ENCODE measurements at places on chromosomes 5 and 9.

DNA sequence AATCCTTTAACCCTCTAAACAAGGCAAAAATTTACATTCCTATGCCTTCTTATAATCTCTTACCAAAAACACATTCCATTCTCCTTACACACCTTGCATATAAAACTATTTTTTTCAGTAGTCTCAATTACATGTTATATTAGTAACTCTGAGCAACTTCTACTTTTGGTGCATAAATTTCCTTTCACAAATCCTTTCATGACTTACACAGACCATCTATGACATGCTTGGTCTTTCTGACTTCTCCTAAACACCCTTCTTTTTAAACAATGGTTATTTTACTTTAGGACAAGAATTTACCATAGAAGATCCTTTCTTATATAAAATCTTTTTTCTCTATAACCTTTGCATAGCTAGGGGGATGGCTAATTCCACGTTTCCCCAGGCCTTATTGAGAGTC is 208.0 kb upstream of the ARRDC3 start:
- DNase-seq = no peak

DNA sequence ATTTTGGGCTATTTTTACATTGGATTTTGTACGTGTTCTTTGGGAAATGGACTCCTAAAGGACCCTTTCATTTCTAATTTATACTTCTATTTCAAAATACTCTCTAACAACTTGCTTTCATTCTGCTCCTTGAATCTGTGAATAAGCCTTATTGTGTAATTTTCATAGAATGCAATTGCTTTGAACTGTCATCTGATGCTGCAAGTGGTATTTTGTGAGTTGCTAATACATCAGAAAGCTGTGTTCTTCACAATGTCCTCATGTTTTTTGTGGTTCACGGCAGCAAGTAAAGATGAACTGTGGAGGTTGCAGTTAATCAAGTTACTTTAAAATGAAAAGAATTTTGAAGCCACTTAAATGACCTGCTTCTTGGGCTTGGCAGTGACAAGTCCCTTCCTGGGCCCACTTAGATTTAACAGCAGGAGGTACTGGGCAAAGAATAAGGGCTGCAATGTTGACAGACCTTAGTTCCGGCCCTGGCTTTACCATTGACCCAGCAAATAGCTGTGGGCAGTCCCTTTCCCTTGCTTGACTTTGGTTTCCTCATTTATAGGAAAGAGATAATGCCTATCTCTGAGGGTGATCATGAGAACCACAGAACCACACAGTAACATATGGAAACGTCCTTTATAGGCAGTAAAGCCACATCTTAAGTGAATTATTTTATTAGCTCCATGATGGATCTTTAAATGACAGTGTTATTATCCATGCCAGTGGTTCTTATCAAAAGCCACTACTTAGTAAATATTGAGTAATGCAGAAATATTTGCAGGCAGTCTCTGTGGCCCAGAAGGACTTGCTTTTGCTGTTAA is 54.8 kb downstream of the IQGAP2 start:
- peak; percentile 46 for DNase-seq

DNA sequence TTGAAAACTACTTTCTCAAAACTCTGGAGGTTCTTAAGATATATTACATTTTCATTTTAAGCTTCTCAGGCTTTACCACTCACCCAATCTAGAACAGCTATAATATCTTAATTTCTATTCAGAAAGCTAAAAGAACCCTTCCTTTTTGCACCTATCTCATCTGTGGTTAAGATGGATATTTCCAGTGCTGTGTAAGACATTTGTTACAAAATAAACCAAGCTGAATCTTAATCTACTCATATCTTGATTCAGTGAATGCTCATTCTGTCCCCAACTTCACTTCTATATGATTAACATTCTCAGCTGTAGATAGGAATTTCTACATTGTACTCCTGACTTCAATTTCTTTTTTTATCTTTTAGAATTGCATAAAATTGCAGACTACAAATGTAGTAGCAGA is 15.0 kb downstream of the ABHD17B start:
- DNase-seq = no peak

DNA sequence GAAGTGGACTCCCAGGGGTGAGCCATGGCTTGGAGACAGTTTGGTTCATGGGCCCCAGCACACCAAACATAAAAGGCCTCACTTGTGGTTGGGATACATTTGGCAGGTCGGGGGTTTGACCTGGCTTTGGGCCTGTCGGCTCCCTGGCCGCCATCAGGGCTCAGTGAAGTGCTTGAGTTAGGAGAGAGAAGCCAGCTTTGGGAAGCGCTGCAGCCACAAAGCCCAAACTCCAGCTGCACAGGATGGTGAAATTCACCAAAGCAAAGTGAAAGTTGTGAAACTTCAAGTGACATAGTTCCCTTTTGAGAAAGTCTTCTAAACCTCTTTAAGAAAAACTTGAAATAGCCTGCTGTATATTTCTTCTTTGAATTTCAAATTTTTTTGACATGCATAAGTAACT is 27.5 kb downstream of the SLC46A2 start:
- no peak for DNase-seq

GRCh38 chr9:122080986-122081385 is 12.1 kb downstream of the TTLL11 start:
- no peak for DNase-seq

GRCh38 chr9:87864915-87865314 is 17.8 kb upstream of the SPATA31E1 start:
- no peak for DNase-seq

- no peak for DNase-seq
Observed at GRCh38 chr5:142048272-142048671, 35.4 kb upstream of the GNPDA1 start.

- no peak for DNase-seq
Observed at GRCh38 chr9:72333709-72334108, 31.3 kb downstream of the ZFAND5 start.

DNA sequence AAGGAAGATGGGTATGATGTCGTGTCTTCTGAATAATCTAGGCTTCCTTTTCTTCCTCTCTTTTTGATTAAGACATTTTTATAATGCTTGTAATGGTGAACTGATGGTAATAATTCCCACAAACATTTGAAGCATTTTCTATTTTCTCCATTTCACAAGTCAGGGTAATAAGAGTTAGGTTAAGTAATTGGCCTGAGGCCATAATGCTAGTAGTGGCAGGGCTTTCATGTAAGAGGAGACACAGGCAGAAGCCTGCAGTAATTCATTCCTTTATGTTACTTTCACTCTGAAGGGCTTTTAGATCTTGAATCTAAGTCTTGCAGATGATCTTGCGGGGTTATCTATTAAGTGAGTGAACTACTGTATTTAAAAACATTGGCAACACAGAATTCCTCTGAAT is 374.9 kb downstream of the MAT2B start:
- DNase-seq = no peak

DNA sequence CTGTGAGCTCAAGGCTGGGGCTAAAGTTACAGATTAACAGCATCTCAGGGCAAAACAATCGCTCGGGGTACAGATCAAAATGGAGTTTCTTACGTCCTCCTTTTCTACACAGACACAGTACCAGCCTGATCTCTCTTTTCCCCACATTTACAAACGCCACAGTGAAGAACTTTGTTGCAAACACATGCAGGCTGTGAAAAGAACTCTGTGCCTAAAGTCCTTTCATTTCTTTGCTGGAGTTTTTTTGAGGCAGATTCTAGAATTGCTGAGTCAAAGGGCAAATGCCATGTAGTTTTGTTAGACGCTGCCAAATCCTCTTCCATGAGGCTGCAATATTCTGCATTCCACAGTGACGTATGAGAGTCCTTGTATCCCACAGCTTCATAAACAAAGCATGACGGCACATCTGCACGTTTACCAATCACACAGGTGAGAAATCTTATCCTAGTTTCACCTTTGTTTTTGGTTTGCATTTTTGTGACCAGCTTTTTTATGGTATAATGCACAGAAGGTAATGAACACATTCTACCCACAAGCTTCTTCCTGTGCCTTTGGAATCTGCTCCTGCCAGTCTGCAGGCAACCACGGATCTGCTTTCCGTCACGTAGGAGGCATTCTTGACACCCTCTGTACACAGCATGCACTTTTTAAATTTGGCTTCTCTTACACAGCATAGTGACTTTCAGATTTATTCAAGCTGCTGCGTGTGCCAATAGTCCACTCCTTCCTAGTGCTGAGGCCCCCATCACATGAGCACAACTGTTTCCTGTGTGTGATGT is 44.6 kb upstream of the LPCAT1 start:
- peak; percentile 59 for DNase-seq

DNA sequence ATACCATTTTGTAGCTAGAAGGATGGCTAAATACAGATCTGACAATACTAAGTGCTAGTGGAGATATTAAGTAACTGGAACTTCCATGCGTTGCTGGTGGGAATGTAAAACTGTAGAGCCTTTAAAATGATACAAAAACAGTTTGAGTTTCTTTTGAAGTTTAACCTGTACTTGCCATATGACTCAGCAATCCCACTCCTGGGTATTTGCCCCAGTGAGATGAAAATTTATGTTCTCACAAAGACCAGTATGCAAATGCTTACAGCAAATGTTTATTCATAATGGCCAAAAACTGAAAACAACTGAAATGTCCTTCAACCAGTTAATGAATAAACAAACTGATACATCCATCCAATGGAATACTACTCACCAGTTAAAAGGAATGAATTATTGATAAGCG is 137.3 kb downstream of the SLC12A2 start:
- no peak for DNase-seq

Measured in Caco-2 (cell line).